ENCODE measurements at places on chromosomes 1 and 21.

GRCh38 chr1:206717674-206717989 lies 32.9 kb downstream of the MAPKAPK2 start:
- DNase-seq, result no peak

GRCh38 chr1:86822459-86822858 lies 91.5 kb downstream of the SELENOF start:
- no peak for DNase-seq

DNA sequence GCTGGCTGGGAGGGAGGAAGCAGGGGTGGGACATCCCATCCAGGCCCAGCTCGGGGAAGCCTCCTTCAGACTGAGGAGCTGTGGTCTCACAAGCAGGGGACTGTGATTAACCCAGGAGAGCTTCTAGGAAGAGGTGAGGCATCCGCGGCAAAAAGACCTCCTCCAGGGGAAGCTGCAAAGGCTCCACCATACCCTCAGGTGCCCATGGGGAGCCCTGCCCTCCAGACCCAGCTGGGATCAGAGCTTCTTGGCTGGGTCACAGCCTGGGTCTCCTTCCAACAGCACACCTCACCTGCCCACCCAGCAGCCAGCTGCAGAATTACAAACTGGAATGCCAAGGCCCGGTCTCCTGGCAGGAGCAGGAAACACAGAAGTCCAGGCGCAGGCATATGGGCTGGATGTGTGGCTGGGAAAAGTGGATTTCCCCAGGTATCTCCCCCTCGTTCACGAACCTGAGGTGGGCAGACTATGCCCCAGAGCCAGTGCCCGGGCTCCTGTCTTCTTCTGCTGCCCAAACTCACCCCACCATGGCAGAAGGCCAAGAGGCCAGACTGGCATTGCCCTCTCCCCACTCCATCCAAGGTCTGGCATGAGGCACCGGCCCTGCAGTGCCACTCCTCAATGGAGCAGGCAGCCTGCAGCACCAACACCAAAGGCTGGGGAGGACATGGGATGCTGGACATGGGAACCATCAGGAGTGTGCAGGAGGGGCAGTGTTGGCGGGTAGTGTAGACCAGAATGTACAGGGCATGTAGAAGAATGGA lies 15.4 kb upstream of the ARF1 start:
- DNase-seq, result peak; percentile 11

DNA sequence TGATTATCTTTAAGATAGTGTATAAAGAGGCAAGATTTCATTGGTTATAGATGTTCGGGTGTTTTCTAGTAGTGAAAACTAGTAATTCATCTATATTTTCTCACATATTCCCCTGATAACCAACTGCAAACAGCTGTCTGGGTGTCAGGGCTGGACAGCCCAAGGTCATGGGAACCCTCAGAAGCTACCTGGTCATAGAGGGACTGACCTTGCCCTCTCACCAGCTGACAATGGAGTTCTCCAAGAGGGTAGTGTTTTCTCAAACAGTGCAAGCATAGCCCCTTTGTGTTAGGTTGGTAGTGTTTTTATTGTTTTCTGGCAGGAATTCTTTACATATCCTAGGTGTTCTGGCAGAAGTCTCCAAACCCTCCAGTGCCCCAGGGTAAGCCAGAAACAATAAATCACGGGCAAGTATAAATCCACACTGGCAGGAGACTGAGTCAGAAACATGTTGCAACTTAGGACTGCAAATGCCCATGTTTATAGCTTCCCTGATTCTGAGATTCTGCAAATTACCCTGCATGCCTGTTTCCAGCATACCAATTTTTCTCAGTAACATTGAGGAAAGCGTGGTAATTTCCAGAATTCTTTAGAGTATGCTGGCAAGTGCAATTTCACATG lies 82.8 kb upstream of the ATP1A1 start:
- no peak for DNase-seq

GRCh38 chr21:38561613-38562581 lies 63.6 kb upstream of the ERG start:
- DNase-seq, result no peak

DNA sequence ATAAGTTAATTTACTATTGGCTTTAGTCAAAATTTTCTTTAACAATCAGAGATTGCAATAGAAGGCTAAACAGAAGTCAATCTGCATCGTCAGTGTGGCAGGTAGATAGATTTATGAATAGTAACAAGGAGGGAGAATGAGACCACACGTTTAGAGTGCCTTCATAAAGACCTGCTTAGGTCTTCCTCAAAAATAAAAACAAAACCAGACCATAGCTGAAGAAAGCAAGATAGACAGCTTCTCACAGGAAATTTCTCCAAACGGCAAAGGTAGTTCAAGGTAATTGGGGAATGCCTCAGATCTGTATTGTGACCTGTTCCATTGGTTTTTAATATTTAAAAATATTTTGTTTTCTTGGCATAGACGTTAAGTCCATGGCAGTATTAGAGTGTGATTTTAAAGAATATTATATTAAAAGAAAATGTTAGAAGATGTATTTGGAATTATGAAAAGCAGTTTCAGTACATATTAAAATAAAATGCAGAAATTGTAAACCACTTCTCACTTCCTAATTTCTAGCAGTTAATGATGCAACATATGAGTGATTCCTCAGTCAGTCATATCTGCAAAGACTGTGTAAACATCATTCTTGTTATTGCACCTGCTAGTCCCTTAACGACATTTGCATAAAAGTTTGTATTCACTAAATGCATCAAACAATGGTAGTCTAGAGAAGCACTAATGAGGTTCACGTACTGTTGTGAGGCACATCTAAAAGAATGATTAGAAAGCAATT lies 278.0 kb downstream of the HLX start:
- DNase-seq, result no peak

DNA sequence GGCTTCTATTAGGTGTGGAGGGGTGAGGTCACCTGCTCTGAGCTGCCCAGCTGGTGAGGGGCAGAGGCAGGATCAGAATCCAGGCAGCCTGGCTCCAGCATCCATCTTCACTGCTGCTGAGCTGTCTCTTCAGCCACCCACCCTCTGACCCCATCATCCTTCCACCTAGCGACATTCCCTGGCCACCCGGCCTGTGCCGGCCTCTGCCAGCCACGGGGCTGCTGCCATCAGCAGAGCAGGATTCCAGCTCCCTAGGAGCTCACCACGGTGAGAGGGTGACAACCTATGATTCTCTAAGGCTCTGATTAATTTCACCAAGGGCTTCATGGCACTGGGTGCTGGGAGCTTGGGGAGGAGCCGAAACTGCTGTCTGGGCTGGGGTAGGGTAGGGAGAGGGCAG lies 32.1 kb downstream of the ALPL start:
- no peak for DNase-seq

GRCh38 chr21:31201144-31201543 lies 142.9 kb downstream of the TIAM1 start:
- DNase-seq, result no peak

DNA sequence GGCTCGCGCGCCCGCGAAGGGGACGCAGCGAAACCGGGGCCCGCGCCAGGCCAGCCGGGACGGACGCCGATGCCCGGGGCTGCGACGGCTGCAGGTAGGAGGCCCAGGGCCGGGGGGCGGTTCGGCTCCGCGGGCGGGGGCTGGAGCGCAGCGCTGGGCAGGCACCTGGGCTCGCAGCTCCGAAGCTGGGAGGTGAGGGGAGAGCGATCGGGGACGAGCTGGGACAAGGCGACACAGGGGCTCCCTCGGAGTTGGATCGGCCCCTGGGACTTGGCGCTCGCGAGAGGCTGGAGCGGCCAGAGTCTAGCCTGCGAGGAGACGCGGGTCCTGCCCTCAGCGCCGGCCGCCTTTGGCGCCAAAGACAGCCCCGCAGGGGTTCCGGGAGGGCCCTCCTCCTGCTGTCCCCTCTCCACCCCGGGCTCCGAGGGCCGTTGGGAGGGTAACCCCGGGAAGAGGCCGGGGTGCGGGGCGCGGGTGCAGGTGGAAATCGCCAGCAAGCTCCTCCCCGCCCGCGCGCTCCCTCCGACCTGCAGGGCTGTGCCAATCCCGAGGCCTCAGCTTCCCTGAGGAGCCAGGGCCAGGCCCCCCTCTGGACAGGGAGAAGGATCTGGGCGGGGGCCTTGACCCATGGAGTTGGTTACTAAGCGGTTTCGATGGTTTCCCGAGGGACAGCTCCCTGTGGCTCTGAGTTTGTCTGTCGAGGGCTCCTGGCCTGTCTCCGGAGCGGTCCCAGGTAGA lies 401 bp downstream of the TP73 start:
- no peak for DNase-seq

GRCh38 chr1:167648978-167649744 lies 19.1 kb downstream of the RCSD1 start:
- DNase-seq, result no peak

Data from activated T-cell treated with anti-CD3 and anti-CD28 coated beads, Interleukin-2, amount 50 U/mL, for 48 hours (primary cell).